ENCODE measurements at places on chromosomes 7 and 10.

DNA sequence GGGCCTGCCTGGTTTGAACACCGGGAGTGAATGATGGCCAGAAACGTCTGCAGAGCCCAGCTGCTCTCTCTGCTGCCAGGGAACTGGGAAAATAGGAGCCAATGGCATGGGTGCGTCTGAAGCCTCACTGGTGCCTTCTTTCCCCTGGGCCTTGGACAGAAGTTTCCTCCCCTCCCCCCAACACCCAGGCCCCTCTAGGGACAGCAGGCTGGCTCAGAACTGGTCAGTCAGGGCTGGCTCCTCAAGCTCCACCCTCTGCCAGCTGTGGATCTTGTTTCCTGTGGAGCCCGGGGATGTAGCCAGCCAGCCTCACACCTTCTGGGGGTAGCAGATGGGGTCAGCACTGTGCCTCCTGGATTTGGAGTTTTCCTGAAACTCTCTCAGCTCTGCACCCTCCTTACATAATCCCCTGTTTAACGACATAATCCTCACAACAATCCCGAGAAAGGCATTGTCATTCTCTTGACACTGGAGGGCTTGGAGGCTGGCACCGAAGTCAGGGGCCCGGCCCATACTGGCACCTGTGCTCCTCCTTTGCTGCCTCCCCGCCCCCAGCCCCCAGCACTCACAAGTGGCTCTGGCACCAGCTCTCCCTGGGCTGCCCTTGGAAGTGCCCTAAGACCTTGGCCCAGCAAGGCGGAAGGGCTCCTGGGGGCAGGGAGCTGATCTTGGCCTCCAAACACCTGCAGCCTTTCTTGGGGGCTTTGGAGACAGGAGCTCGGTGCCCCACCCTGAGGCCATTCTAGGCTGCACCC, 5.7 kb downstream of the LDB3 start:
- no peak for DNase-seq

DNA sequence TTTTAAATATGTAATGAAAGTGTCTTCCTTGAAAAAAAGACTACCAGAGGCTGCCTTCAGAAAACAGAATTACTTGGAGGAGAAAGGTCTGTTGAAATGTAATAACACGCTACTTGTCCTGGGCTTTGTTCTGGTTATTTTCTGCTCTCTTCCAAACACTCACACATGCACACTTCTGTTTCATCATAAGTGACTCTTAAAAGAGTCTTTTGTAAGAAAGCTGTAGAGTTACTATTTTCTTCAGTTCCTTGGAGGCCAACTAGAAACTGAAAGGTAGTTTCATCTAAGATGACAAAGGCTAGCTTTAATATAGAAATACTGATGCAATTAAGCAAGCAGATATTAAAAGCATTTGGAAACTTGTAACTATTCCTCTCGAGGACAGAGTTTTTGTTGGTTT, 39.1 kb downstream of the TASOR2 start:
- DNase-seq = no peak

- DNase-seq = no peak
Measured at GRCh38 chr7:2245883-2246675, 4.1 kb downstream of the NUDT1 start.

DNA sequence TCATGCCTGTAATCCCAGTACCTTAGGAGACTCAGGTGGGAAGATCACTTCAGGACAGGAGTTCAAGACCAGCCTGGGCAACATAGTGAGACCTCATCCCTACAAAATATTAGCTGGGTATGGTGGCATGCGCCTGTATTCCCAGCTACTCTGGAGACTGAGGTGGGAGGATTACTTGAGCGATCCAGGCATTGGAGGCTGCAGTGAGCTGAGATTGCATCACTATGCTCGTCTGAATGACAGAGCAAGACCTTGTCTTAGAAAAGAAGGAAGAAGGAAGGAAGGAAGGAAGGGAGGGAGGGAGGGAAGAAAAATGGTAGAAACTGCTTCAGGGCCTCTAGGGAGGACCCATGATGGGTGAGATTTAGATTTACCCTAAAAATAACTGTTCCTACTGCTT, 112.3 kb downstream of the SPDYE5 start:
- no peak for DNase-seq

DNA sequence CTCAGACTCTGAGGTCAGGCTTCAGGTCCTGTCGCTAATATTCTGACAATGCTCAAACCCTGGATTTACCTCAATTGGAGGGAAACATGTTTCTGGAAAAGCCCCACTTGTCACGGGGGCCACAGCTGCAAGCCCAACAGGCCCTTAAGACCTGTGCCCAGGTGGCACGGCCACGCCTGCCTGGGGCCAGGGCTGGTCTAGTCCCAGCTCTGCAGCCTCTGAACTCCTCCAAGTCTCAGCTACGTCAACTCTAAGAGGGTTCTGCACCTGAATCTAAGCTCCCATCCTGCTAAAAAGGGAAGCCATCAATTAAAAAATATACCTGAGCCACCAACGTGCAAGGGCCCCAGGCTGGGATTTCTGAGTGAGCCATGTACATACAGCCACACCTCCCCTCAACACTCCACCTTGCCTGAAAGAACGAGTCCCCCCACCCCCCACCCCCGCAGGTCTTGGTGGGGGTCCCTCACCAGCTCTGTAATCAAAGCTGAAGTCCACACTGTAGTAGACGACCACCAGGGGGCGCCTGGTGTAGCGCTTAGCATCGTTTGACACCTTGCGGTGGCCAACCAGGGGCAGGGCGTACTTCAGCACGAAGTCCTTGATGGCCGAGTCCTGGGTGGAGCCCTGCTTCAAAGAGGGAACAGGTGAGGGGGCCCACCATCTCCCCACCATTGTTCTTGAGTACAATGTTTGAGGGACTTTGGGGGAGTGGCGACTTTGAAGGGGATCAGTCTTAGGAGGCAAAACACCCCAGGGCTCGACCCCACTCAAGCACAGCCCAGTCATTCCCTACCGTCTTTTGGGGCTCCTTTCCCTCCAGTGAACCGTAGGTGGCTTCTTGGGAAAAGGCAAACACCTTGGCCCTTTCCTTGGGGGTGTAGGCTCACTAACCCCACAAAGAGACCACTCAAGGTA, 22.6 kb downstream of the PDIA4 start:
- peak; percentile 54 for DNase-seq

DNA sequence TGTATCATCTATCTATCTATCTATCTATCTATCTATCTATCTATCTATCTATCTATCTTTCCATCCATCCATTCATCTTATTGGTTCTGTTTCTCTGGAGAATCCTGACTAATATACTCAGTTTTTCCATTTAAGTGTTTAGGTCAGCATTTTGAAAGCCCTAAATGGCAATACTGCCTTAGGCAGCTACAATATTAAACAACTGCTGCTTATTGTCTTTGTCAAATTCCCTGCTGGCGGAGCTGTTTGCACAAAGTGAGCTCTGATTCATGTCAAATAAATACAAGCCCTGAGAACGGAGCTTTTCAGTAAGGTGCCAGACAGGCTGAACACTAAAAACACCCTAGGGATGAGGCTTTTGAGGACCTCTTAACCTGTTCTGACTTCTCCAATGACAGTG, 7.1 kb upstream of the KLHL7 start:
- no peak for DNase-seq

- no peak for DNase-seq
Measured at GRCh38 chr10:70745555-70745954, 39.6 kb downstream of the TBATA start.

GRCh38 chr10:68208424-68209042, 23.4 kb downstream of the ATOH7 start:
- peak; percentile 1 for DNase-seq

DNA sequence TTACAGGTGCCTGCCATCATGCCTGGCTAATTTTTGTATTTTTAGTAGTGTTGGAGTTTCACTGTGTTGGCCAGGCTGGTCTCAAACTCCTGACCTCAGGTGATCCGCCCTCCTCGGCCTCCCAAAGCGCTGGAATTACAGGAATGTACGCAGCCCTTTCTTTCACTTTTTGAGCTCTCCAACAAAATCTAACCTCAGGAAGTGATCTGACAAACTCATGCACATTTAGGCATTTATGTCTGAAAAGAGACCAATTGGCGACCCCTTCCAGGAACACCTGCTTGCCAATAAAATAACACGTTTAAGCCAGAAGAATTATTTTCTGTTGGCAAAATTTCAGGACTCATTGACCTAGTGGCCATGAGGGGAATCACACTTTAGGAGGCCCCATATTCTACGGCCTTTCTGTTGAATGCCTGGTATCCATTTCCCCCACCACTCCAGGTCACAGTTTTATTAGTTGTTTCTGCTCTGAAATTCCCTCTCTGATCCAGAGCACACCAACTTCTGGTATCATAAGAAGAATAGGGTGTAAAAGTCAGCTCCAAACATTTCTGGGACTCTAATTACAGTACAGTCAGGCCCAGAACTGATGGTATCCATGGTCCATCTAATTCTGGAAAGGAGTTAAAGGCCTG, 65.8 kb upstream of the FRMD4A start:
- no peak for DNase-seq

- DNase-seq = no peak
Measured at GRCh38 chr10:1448252-1448930, 288.9 kb downstream of the ADARB2 start.

GRCh38 chr10:32360241-32360640, 13.3 kb upstream of the EPC1 start:
- no peak for DNase-seq

GRCh38 chr10:98340940-98341310, 72.9 kb upstream of the LOXL4 start:
- no peak for DNase-seq
